ENCODE measurements at places on chromosomes 1 and 21.

- DNase-seq, result no peak
Observed at GRCh38 chr1:233721004-233721595, 107.2 kb downstream of the KCNK1 start.

DNA sequence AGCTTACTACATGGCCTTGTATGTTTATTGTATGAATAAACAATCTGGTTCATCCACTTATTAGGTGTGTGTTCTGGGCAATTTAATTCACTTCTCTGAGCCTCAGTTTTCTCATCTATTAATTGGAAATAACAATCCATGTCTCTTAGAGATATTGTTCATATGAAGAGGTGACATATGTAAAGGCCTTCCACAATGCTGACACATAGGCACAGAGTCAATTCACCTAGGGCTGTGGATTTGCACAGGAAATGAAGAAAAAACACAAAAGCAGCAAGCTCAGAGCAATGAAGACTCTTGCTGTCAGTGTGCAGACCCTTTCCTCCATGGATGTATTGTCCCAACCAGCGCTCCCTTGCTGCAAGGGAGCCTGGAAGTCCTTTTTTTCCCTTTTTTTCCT lies 195.2 kb upstream of the CAMK1G start:
- DNase-seq, result no peak

DNA sequence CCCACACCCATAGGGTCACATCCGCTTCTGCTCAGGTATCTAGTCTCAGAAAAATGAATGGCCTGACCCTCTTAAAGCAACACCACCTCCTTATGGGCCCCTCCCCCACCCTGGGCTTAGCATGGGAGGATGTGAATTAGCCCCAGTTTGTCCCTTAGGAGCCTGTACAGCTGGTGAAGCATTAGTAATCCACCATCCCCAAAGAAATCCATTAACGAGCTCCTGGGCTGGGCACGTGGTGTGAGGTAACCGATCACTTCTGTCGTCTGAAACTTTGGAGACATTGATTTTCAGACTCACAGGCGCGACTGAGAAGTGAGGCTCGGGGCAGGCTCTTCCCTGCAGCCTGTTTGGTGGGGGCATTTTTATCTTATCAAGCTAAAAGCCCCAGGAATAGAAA lies 10.5 kb downstream of the RASSF5 start:
- no peak for DNase-seq

DNA sequence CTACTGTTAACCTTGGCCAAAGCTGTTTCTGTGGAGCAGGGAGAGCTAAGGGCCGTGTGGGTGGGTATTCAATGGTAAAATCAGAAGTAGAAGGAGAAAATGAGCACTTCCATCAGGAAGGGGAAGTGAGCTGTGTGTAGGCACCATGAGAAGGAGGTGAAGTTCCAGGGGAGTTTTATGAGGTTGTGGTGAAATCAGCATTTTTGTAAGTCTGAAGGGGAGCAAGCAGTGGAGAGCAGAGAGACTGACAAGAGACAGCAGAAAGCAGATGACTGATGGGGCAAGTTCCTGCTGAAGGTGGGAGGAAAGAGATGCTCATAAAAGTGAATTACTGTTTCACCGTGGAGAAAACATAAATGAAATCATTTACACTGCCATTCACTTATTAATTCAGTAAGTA lies 2.7 kb upstream of the GPR88 start:
- no peak for DNase-seq

- DNase-seq, result no peak
Observed at GRCh38 chr1:168907786-168908348, 178.9 kb upstream of the DPT start.

DNA sequence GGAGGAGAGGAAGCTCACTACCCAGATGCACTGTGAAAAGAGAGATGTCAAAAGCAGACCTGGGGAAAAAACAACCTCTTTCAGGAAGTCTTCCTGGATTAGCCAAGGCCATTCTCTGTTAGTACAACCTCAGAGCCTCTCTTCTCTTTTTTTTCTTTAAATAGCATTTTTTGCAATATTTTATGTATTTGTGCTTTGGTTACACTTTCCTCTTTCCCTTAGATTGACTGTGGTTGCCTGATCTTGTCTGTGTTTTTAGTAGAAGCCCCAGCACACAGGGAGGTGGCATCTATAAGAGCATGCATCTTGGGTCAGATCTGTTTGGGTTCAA lies 18.8 kb downstream of the SLC26A9 start:
- no peak for DNase-seq

DNA sequence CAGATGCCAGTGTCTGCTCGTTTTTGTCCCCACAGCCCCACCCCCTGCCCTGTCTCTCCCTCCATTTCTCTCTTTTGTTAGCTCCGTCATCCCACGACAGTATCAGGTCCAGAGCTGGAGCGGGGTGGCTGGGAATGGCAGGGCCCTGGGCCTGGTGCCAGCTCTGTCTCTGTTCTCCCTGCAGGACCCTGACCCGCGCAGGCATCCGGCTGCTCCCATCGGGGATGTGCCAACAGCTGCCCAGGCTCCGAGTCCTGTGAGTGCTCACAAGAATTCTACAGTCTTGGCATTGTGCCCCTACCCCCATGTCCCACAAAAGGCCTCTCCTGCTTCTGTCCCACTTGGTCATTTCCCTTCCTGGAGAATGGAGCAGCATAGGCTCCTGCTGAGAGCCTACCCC lies 37.4 kb downstream of the UBE2T start:
- DNase-seq, result no peak

GRCh38 chr1:109263597-109264378 lies 14.4 kb downstream of the CELSR2 start:
- DNase-seq, result peak; percentile 98

DNA sequence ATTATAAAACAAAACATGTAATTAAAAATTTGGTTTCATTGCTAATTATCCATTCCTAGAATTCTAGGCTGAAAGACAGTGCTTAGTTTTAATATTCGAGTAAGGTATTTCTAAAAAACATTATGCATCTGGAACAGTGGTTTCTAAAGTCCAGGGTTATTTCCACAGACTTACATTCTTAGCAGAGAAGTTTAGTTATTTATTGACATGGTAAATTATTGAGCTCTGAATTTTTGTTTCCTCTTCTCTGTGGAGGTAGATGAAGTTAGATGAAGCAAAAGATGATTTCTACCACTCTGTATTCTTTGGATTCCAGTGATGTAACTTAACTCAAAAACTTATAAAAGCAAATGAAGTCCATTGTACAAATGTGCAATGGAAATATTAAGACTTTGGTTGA lies 709.4 kb downstream of the MRPL39 start:
- no peak for DNase-seq

DNA sequence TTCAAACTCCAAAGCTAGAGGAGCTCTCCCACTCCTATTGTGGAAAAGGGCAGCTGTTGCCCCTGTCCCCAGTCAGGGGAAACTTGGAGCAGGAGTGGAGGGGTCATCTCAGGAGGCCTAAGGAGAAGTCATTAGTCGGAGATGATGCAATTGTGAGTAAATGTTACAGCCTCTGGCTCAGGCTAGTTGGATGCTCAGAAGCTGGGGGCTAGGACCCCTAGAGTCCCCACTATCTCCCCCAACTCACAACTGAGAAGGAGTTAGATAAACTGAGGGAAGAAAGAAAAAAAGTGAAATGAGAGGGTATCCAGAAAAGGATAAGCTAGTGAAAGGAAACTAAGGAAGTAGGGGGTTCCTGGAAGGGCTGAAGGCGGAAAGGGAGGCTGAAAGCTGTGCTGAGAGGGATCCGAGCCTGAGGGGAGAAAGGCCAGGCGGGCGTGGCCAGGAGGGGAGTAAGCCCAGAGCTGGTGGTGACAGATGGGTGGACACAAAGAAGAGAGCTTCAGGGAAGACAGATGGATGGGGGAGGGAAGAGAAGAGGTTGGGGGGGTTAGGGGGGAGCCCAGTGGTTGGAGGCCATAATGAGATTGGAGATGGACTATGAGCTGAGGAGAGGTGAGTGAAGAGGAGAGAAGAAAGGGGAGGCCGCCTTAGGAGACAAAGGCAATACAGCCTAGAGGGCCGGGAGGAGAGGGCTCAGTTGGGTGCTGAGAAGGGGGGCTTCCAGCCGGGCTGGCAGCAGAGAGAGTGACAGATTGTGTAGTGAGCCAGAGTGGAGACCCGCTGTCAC lies 4.5 kb upstream of the NHLH1 start:
- no peak for DNase-seq

DNA sequence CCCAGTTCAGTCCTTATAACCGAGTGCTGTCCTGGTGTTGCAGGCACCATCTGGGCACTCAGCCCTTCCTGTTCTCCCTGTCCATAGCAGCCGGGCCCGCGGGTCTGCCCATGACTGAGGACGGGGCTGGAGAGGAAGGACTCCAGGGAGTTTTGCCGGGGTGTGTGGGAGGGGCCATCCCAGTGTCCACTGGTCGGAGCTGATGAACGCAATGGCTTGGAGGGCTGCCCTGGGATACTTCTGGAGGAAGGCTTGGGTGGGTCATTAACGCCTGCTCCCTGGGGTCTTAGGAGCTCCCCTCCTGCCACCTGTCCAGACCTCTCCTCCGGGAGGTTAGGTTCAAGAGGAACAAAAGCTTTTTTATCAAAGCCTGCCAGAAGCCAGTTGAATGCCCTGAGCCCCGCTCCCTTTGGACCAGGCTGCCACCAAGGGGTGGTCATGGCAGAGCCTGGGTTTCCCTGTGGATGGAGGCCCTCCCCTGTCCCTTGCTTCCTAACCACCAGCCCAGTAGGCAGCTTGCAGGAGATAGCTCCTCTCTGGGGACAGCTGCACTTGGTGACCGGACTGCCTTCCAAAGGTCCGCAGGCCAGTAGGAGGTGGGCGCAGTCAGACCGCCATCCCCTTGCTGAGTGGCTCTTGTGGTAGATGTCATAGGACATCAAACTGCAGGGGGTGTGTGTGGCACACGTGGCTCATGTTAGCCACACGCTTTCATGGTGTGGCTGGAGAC lies 61.3 kb downstream of the TRIM11 start:
- DNase-seq, result no peak

GRCh38 chr1:155166051-155166470 lies 7.0 kb downstream of the KRTCAP2 start:
- DNase-seq, result no peak

DNA sequence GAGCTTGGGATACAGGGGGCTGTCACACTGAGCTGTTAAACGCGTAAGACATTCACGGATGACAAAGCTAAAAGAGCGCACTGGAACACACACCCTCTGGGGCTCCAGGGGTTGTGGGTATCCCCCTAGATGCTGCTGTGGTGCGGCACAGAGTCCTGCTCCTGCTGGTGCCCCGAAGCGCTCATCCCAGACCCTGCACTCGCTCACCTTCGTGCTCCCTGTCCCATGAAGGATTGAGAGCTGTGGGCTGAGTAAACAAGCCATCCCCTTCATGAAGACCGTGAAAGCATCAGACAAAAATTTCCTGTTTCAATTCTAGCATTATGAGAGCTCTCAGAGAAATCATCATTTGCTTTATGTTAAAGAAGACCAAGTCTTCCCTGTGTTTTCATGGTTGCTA lies 463.5 kb upstream of the ADGRL2 start:
- no peak for DNase-seq

GRCh38 chr1:155105604-155106011 lies 22.1 kb upstream of the EFNA1 start:
- DNase-seq, result no peak

- DNase-seq, result no peak
Observed at GRCh38 chr1:173255214-173255813, 48.2 kb upstream of the TNFSF4 start.

DNA sequence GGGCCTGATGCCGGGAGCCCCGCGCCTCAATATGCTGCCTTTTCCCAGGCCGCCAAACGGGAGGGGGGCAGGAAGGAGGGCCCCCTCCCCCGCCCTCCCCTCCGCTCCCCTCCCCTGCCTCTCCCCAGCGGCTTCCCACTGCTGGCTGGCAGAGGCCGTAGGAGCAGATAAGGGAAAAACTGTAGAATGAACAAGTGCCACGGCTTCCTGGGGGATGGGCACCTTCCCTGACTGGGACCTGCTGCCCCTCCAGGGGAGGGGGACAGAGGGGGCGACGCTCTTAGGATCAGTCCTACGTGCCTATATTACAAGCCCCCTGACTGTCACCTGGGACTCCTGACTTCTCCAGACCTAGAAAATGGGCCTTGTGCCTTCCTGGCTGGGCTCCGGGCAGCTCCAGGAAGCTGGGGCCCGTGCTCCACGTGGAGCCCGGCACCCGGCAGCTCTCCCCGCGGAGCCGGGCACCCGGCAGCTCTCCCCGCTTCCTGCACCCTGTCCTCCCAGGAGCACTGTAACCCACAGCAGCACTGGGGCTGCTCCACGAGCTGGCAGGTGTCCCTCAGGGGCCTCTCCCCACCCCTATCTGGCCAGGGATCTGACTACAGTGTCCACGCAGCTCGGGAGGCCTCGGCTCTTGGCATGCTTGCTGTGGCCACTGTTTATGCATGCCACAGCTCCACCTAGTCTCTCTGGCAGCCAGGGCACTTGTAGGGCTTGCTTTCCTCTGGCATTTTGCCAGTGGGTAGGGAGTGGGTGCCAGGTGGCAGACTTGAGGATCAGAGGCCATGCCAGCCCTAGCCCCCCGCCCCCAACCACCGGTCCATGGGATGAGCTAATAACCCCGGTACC lies 674 bp upstream of the HES5 start:
- DNase-seq, result peak; percentile 50

DNA sequence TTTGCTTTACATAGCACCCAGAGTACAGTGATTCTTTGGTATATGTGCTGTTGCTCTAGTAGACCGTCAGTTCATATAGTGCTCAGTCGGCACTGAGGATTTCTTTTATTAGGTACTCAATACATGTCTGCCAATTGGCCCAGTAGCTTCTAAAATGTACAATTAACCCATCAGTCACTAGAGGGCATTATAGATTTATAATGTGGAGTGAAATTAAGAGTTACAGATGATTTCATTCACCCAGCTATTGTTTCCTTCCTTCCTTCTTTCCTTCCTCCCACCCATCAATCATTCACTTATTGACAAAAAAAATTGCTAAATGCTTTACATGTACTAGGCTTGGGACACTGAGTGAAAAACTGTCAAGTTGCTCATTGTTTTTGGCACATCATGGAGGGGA lies 263.6 kb upstream of the USP24 start:
- DNase-seq, result no peak

GRCh38 chr1:63679589-63679988 lies 86.4 kb downstream of the PGM1 start:
- DNase-seq, result no peak

- DNase-seq, result no peak
Observed at GRCh38 chr1:2133879-2134215, 60.7 kb downstream of the FAAP20 start.
